Right lung (tissue), 10 donors: ENCODE measurements at places on chromosomes 5 and 9. TPM values are rescaled to one million over a fixed set of nuclear protein-coding genes. Genes with fewer than 3 reads are reported as not detected.

Gene SLC1A3
- 23.2 TPM for polyA plus RNA-seq

Gene PCDHGB7
- polyA plus RNA-seq, result 13.1 TPM

Gene GHR
- 31.1 TPM for polyA plus RNA-seq

Gene ADAMTSL1
- polyA plus RNA-seq, result 25.0 TPM

Gene ENTREP1
- 50.8 TPM for polyA plus RNA-seq

Gene IL4
- polyA plus RNA-seq, result not detected

Gene NAIF1
- polyA plus RNA-seq, result 11.5 TPM

Gene EPB41L4A
- polyA plus RNA-seq, result 17.3 TPM

GRCh38 chr5:160187091-160187490 lies 42.2 kb upstream of the FABP6 start:
- no peak for DNase-seq

DNA sequence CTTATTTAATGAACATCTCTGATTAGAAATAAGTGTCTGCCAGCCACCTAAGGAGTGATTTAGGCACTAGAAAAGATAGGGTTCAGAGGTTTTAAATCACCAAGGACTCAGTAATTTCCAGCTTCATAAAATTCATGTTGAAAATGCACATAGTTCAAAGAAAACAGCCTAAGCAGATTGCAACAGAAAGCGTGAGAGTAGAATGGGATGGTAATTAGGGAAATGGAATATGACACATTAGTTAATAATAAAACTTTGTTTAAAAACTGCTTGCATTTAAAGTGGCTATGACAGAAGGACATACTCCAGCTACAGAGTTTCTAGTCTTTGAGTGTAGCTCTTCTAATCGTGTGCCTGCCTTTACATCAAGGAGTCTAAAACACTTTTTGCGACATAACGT lies 490.8 kb downstream of the TLE4 start:
- DNase-seq, result no peak

DNA sequence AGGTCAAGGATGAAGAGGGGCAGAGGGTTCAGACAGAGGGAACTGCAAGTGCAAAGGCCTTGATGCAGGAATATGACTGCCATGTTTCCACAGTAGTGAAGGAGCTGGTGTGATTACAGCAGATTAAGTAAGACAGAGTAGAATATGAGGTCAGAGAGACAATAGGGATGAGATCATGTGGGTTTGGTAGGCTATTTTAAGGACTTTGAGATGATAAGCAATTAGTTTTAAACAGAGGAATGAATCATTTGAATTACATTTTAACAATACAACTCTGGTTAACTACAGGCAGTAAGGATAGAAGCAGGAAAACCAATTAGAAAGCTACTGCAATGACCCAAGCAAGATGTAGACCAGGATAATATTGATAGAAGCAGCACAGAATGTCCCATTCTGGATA lies 7.7 kb downstream of the CENPK start:
- no peak for DNase-seq

DNA sequence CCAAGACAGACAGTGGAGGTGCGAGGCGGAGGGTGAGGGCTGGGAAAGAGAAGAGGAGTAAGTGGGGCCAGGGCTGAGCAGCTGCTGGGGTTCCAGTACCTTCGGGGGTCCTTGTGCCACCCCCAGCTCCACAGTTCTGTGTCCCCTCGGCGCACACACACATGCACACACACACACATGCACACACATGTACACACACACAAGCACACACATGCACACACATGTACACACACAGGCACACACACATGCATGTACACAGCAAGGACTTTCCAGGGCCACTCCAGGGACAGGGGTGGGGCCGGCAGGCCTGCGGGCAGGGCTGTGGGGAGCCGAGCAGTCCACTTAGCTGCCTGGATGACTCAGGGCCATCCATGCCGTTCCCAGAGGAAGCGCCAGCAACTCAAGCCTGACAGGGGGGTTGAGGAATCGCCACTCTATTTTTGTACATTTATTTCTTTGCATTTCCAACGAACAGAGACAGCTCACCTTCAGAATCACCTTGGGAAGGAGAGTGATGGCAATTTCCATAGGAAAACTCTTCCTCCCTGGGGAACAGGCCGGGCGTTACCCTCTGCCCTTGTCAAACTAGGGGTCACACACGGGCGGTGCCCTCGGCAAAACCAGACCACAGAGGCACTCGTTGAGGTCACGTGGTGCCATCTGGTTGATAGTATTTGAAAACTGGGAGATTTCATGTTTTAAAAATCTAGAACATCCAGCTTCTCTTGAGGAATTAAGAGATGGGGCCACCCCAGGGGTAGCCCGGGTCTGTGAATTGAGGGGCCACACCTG lies 135.7 kb downstream of the ADAMTS2 start:
- no peak for DNase-seq

DNA sequence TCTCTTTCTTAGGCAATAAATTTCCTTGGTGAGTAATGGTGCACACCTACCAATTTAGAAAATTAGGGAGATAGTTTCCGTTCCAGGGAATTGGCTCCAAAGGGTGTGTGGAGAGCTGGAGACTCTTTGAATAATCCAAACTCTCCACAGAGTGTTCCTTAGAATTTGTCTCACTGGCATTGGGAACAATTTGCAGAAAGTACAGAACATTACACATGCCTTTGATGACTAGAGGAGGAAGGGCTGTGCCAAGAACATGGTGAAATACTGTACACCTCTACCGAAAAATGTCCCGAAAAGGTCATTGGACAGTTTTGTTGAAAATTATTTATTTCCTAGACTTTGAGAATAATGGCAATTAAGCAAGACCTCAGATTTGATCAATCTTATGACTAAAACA lies 214.2 kb upstream of the MPDZ start:
- no peak for DNase-seq

GRCh38 chr5:143782588-143783386 lies 29.2 kb upstream of the HMHB1 start:
- no peak for DNase-seq

- no peak for DNase-seq
Observed at GRCh38 chr5:2736872-2737271, 14.6 kb downstream of the IRX2 start.

GRCh38 chr5:133336121-133336968 lies 276.0 kb downstream of the FSTL4 start:
- no peak for DNase-seq
